GM19239 (cell line): ENCODE measurements at places on chromosomes 11 and 22.

DNA sequence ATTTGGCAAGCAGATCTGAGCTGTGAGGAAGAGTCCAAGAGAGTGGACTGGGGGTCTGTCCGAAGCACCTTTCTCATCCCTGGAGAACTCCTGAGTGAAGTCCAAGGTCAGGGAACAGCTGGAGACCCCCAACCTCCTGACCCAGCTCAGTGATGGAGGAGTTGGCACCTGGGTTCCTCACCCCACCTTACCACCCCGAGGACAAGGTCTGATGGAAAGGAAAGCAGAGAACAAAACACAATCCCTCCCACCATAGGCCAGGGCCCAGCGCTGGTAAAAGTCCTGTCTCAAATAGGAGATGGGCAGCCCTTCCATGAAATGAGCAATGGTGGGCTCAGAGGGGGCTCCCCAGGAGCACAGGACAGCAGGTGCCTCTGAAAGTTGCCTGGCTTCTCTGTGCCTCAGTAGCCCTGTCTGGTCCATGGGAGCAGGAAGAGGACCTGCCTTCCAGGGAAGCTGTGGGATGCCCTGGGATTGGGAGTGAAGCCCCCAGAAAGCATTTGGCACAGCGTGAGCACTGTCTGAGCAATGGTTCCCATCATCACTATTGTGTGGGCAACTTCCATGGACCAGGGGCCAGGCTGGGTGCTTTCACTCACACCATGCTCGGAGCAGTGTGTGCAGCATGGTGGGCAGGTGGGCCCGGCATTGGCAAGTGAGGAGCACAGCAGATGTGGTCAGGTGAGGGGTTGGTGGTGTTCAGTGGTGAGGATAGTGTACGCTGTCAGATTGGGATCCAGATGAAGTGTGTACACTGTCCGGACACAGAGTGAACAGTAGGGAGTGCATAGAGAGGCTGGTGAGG, 7.5 kb downstream of the TRIM29 start:
- no peak for DNase-seq

GRCh38 chr11:95674657-95675358, 114.8 kb downstream of the FAM76B start:
- DNase-seq: no peak

DNA sequence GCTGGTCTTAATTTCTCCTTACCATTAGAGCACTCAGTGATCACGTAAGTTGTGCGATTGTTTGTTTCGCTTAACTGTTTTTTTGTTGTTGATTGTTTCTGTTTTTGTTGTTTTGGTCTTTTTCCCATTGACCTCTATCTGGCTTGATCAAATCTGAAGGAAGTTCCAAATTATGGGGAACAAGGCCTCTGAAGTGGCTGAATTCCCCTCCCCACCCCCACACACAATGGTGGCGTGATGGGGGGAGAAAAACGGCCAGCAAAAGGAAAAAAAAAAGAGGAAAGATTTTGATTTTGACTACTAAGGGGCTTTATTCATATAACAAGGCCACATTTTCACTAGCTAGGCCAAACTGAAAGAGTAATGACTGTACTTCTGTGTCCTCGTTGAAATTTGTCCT, 53.6 kb downstream of the OSBPL5 start:
- no peak for DNase-seq

DNA sequence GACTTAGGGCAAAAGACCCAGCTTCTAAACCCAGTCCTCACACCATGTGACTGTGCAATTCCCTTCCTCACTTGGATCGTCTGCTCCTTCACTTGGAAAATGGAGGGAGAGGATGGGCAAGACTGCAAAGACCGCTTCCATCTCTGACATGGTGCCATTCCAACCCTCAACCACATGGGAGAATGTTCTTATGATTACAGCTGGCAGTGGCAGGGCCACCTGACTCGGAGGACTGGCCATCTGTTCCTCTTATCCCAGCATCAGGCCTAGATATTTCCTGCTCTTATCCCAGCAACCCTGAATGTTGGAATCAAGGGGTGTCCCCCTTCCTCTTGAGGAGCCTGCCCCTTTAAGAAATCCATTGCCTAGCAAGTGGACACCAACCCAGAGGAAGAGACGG, 15.4 kb downstream of the DSCAML1 start:
- DNase-seq: no peak

GRCh38 chr11:18775492-18776292, 15.9 kb downstream of the PTPN5 start:
- peak; percentile 58 for DNase-seq

DNA sequence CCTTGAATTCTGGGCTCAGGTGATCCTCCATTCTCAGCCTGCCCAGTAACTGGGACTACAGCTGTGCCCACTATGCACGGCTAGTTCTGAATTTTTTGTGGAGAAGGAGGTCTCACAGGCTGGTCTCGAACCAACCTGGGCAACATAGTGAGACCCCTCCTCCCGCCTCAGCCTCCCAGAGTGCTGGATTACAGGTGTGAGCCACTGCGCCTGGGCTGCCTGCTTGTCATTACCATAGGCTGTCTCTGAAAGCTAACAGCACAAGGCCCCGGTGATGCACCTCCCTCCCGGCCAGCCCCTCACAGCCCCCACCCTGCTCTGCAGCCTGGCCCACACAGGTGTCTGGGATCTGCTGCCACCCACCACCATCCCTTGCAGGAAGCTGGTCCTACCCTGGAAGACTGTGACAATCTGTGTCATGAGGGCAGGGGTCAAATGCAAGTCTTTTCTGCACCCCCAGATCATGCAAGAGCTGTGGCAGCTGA, 82.4 kb downstream of the DGCR2 start:
- DNase-seq: no peak

DNA sequence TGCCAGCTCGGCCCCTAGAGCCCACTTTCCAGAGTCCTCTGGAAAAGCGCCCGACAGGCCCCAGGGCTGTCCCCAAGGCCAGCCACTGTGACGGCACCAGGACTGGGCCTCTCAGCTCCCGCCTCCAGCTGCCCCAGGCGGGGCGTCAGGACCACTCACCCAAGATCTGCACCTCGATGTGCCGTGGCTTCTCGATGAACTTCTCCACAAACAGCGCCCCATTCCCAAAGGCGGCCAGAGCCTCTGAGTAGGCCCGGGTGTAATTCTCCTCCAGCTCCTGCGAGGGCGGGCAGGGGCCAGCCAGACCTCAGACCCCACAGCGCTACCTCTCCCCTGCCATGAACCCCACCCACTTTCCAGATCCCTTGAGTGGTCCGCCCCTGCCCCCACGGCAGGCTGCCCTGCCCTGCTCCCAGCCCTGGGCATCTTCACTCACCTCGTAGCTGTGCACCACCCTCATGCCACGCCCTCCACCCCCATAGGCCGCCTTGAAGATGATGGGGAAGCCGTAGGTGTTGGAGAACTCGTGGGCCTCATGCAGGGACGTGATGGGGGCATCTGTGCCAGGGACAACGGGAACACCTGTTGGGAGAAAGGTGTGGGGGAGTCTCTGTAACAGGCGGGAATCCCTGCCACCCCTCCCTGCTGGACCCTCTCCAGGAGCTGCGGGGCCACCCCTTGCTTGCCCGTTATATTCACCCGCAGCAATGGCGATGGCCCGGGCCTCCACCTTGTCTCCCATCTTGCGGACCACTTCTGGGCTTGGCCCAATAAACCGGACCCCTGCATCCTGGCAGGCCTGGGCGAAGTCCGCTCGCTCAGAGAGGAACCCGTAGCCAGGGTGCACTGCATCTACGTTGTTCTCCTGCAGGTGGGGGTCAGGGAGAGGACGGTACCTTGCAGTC, 14.0 kb downstream of the LRFN4 start:
- DNase-seq: no peak

DNA sequence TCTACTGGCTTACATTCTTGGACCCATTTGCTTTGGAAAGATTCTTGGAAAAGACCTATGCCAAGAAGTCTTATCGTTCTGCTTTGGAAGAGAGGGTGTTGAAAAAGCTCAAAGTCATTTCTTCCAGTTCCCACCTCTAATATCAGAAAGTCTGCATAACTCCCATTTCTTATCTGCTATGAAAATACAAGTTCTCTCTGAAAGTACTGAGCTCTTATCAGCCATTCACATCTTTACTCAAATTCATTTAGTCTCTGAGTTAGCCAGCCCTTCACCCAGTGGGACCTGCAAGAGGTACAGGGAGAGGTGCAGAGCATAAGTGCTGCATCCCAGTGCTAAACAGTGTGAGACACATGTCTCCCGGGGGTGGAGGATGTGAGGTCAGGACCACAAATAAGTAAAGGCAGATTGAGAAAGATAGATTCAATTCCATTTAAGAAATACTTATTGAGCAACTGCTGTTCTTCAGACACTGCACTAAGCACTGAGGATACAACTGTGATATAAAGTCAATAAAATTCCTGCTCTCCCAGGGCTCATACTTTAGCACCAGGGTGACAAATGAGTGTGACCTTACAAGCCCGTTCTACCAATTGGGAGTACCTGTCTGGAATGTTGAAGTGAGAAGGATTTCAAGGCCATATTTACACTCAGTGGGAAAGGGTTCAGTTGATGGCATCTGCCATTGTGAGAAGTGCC, 76.7 kb downstream of the PISD start:
- no peak for DNase-seq

DNA sequence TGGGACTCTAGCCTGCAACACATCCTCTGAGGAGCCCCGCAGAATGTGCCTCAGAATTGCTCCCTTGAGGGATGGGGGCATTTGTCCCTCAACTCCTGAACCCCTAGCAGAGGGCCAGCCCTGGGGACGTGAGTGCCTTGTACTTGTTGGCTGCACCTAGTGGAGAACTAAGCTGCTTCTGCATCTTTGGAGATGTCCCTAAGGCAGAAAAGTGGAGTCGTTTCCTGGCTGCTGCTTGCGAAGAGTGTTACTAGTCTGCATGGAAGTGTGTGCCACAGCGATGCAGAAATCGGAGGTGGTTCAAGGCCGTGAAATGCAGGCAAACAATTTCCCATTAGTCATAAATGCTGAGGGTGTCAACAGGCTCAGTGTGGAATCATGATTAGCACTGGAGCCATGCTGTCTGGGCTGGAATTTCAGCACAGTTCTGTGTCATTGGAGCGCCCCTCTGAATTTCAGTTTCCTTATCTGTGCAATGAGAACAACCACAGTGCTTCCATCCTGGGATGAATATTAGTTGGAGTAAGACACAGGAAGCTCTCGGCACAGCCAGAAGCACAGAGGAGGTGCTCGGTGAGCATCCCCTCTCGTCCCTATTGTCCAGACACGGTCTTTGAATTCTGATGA, 56.5 kb downstream of the MIAT start:
- no peak for DNase-seq

DNA sequence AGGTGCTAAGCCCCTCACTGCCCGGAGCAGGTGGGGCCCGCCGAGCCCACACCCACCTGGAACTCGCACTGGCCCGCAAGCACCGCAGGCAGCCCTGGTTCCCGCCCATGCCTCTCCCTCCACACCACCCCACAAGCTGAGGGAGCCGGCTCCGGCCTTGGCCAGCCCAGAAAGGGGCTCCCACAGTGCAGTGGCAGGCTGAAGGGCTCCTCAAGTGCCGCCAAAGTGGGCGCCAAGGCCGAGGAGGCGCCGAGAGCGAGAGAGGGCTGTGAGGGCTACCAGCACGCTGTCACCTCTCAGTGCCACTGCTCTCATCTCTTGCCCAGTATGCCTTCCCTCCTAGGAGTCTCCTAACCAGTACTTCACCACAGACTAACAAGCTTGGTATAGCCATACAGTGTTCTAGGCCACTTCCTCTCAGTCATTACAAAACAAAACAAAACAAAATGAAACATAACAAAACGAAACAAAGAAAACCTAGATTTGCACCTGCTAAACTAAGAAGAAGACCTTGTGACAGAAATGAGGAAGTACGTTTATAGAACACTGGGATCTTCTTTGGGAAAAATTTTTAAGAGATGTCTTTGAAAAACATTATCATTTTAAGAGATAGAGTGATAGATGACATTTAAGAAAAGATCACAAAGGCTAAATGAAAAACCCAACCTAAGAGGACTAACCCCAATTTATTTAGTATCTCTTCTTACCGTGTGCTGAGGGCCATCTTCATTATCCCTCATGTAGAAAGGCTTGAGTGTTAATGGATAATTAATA, 47.7 kb upstream of the GAB2 start:
- DNase-seq: peak; percentile 58

GRCh38 chr11:130197386-130198035, 37.9 kb downstream of the ST14 start:
- DNase-seq: no peak

DNA sequence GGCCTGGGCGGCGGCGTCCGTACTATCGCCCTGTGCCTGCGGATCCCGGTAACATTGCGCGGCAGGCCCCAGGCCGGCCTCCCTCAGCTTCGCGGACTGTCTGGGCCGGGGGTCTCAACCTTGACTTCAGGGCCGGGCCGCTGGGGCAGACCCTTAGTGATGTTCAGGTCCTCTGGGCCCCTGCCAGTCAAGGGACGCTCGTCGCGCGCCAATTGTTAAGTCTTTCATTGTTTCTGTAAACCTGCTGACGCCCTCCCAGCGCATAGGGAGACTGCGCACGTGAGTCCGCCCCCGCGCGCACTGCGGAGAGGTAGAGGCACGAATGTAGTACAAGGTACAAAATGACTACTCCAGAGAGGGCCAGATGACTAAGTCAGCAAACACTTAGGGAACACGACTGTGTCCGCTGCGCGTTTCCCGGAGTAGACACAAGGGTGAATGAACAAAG, 451 bp upstream of the HDHD5 start:
- DNase-seq: no peak

GRCh38 chr11:117849781-117850414, 25.4 kb upstream of the FXYD2 start:
- no peak for DNase-seq

DNA sequence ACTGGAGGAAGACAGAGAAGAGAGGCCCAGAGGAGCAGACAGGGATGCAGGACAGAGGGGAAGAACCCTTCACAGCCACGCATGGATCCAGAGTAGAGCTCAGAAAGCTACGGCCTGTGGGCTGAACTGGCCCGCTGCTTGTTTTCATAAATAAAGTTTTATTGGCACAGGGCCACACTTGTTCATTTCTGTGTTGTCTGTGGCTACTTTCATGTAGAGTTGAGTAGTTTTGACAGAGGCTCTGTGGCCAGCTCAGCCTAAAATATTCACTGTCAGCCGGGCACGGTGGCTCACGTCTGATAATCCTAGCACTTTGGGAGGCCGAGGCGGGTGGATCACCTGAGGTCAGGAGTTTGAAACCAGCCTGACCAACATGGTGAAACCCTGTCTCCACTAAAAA, 26.2 kb upstream of the GAL start:
- DNase-seq: no peak

DNA sequence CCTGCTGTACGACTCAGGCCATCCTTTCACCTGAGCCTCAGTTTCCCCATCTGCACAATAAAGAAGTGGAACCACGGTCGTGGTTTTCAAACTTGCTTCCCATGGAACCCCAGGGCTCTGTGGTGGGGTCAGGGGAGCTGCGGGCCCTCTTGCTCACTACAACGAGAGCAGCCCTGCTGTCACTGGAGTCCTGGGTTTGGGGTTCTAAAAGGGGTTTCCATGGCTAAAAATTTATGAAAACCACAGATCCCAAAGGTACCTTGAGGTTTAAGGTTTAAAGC, 45.4 kb upstream of the CARS1 start:
- DNase-seq: no peak

- DNase-seq: no peak
These were observed 500.3 kb upstream of the TENM4 start for GRCh38 chr11:79940974-79941735.

GRCh38 chr11:36308577-36308976, 12.5 kb downstream of the PRR5L start:
- DNase-seq: no peak
